ENCODE measurements at places on chromosomes 2 and 18.

DNA sequence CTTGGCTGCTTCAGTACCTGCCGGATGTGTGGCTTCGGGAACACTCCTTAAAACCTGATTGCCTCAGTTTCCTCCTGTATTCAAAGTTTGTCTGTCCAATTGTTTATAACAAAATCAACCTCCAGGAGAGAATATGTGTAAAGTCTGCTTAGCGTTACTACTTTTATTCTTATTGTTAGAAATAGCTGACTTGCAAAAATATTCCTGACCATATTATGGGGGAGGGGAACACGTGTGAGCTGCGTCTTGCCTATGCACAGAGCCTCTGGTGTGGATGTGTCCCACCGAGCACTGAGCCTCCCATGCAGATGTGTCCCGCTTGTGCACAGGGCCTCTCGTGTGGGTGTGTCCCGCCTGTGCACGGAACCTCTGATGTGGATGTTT, 82.5 kb downstream of the DCDC2C start:
- DNase-seq: no peak

- DNase-seq: no peak
Measured at GRCh38 chr2:53265544-53266299, 501.9 kb upstream of the CHAC2 start.

DNA sequence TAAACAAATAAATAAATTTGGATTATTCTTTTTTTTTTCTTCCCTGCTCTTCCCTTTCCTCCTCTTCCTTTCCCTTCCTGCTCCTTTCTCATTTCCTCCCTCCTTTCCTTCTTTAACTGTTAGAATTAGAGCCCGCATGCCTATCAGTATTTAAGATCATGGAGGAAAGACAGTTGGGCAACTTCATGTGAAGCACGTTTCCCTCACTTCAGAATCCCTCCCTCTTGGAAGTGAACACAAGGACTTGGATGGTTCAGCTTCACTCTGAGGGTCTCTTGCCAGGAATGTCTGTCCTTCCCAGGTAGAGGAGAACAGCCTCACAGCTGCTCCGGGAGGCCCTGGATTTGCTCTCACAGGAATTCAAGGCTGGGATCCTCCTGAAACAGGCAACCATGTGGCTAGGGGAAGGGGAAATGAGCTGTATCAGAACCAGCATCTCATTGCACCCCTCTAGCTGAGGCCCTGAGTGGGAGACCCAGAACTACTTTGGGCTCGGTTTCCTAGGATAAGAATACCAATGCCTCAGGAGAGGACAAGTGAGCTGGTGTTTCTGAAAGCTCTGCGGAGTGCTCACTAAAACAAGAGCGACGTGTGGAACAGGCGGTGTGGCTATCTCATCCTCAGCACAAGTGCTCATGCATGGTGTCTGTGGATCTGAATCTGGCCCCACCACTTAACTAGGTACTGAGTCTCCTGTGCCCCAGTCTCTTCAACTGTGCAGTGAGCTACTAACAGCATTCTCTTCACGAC, 230.5 kb downstream of the MYCN start:
- DNase-seq: no peak

DNA sequence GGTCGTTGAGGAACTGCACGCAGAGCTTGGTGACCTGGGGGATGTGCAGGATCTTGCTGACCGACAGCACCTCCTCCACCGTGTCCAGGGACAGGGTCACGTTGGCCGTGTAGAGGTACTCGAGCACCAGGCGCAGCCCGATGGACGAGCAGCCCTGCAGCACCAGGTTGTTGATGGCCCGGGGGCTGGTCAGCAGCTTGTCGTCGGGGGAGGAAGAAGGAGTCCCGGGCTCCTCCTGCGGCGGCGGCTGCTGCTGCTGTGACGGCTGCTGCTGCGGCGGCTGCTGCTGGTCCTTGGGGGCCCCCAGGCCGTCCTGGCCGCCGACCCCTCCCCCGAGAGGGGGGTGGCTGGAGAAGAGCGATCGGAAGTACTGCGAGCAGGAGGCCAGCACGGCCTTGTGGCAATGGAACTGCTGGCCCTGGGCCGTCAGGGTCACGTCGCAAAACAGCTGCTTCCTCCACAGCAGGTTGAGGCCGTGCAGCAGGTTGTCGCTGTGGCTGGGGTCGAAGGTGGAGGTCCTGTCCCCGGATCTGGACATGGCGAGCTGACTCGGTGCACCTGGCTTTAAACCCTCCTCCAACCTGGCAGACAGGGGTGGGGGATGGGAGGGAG, 2.7 kb downstream of the KLHL14 start:
- DNase-seq: no peak

GRCh38 chr2:80326214-80326613, 21.7 kb upstream of the LRRTM1 start:
- peak; percentile 40 for DNase-seq

GRCh38 chr18:39500306-39500705, 1934.7 kb upstream of the CELF4 start:
- no peak for DNase-seq

- no peak for DNase-seq
Measured at GRCh38 chr18:32618546-32618945, 147.9 kb upstream of the GAREM1 start.

GRCh38 chr2:55500025-55500424, 19.5 kb upstream of the CFAP36 start:
- no peak for DNase-seq

DNA sequence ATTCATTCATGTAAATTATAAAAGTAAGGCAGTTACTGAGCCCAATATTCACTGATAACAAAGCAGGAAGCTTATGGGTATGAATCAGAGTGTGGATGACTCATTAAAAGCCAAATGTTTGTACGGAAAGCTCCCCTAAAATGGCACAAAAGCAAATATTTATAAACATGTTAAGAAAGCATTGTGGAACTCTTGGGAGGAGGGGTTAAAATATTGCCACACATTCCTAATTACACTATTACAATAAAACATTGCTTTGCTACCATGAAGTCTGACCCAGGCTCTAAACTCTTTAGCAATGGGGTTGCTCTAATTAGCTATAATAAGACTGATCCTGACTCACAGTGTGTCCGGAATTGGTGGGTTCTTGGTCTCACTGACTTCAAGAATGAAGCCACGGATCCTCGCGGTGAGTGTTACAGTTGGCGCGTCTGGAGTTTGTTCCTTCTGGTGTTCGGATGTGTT, 110.9 kb downstream of the NAB1 start:
- DNase-seq: no peak

GRCh38 chr2:126189527-126189926, 466.4 kb upstream of the GYPC start:
- DNase-seq: no peak

DNA sequence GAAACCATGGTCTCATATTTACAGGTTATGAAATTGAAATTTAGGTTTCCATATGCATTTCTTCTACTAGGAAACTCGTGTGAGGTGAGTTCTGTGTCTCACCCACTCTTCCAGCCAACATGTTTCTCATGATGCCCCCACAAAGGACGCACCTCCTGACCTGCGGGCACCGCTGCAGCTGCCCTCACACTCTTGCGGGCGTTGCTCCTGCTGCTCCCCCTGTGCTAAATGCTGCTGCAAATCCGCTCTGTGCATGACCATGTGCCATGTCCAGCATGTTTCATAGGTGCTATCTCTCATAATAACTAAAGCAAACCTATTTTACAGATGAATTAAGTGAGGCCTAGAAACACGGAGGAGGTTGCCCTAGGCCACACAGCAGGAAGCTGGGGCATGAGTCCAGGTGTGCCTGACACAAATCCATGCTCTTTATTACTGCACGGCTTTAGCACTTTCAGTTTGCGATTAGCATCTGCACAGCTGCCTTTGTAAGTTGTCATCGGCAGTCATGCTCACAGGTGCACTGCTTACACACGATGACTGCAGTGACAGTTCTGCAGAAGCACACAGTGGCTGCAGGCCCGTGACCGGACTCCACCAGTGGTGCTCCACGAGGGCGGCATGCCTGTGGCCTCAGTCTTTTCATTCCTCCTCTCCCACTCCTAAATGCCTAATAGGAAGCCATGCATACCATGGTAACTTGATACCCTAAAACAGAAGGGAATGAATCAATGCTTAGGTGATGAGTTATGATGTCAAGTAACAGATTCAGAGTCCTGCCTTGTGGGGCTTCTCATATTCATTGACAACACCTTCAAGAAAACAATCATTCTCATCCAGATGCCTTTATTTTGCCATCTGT, 14.9 kb upstream of the GALR1 start:
- DNase-seq: no peak

- DNase-seq: no peak
Measured at GRCh38 chr2:105783972-105784371, 39.3 kb downstream of the NCK2 start.

DNA sequence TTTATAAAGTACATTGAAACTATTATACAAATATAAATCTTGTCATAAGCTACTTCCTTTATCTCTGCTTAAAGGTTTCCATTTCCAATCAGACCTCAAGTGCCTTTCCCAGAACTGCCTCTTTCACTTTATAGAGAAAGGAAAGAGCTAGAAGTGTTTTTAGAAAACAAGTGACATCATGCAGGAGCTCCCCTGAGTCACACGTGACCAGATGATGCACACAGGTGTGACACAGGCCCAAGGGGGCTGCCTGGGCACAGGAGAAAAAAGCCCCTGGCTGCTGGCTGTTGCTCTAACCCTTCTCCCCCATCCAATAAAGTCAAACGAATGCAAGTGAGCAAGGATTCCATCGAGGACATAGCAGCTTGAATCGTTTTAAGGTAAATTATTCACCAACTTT, 21.4 kb upstream of the SH3BP4 start:
- DNase-seq: no peak

DNA sequence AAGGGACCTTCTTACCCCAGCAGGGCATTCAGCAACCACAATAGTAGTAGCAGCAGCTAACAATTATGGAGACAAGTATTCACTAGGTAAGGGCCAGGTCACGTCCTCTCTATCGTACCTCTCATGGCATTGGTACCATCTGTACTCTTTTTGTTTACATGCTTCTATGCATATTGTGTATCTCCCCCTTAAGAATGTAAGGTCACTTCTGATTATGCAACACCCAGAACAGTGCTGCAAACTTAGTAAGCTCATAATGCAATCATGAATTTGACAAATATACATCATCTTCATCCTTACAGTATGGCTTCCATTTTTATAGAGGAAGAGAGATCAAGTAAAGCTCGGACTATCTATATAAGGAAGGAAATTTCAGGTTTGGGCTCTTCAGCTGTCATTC, 46.1 kb downstream of the SPRED2 start:
- no peak for DNase-seq

- no peak for DNase-seq
Measured at GRCh38 chr2:48092846-48093803, 186.8 kb upstream of the FBXO11 start.

- no peak for DNase-seq
Measured at GRCh38 chr2:158730621-158731140, 64.4 kb upstream of the DAPL1 start.

DNA sequence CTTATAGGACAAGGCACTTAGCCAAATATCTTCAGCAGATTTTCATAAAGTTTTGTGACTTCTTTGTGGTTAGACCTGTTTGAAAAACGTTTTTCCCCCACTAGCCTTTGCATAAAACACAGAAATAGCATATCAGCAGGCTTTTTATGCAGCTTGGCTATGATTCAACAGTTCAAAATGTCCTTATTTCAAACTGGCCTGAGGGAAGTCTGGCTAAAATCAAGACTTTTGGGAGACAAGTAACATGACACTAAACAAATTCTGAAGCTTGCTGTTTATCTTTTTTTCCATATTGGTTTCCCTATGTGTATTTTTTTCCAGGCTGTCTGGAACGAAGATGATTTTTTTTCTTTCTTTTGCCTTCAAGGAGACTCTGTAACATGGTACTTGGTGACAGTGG, 95.1 kb upstream of the L3MBTL4 start:
- DNase-seq: no peak

DNA sequence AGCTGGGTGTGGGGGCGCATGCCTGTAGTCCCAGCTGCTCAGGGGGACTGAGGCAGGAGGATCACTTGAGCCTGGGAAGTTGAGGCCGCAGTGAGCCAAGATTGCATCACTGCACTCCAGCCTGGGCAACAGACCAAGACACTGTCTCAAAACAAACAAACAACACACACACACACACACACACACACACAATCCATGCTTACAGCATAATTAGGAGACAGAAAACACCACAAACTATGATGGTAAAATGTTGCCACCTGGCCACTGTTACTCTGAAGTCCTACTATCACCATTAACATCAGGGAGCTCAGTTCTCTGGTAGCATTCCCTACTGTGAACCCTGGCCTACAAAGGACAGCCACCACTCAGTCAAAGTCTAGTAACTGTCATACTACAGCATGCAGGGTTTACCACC, 18.3 kb downstream of the DNPEP start:
- DNase-seq: no peak

DNA sequence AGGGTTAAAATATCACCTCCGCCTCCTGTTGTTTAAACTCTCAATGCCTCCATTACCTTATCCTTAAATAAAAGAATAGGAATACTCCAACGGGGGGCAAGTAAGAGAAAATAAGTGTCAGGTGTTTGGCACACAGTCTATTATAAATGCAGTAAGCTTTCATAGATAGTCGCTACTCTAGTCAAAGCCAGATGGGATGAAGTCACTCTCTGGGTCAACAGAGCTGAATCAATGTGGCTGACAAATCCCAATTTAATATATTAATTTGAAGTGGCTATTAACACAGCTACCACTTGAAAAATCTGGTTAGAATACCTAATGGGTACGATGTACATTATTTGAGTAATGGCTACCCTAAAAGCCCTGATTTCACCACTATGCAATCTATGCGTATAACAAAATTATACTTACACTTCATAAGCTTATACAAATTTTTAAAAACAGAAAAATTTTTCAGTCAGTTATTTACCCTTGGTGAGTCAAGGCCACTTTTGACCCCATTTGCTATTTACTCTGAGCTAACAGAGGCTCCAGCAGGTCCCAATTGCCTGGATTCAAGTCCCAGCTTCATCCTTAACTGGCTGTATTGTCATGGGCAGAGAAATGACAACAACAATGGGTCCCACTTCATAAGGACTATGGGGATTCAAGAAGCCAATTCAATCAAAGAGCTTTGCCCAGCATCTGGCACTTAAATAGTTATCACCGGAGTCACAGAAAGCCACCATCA, 167.5 kb upstream of the PID1 start:
- no peak for DNase-seq

DNA sequence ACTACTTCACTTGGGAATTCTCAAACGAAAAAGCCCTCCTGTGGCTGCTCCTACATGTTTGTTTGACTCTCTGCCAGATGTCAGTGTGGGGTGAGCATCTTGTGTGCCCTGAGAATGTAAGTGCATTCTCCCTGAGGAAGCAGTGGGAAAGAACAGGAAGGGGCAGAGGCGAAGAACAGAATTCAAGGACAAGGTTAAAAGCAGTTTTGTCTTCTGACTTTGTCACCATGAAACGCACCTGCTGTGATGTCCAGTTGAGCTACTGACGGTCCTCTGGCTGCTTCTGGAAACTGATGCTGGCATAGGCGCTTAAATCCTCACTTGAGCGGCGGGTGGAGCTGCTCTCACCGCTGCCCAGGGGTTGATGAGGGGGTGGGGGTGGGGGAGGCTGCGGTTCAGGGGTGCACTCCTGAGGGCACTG, 4.9 kb downstream of the IRS1 start:
- no peak for DNase-seq
